ENCODE measurements at places on chromosomes 2 and 18.

- DNase-seq, result no peak
Measured at GRCh38 chr2:156532989-156533388, 96.8 kb downstream of the GPD2 start.

GRCh38 chr2:54478899-54479298 lies 22.8 kb downstream of the SPTBN1 start:
- DNase-seq, result no peak

- DNase-seq, result no peak
Measured at GRCh38 chr2:118903551-118904479, 38.2 kb upstream of the MARCO start.

DNA sequence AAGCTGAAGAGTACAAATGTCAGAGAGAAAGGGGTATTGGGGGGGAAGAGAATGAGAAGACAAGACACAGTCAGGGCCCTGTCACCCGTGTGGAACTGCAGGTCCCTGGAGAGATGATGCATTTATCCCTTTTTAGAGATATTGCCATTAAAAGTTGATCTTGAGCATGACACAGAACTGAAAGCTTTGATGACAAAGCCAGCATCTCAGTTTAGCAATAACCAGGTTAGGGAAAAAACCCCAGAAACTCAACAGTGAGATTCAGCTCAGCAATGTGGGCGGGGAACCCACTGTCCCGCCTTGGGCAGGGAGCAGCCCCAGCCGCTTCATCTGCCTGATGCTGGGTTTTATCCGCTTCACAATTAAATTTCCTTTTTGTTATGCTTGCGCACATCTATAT lies 181.1 kb downstream of the NEDD4L start:
- DNase-seq, result no peak

- no peak for DNase-seq
Measured at GRCh38 chr18:77124452-77124922, 8.1 kb downstream of the MBP start.

- DNase-seq, result no peak
Measured at GRCh38 chr2:19228715-19229114, 129.7 kb downstream of the OSR1 start.

- DNase-seq, result no peak
Measured at GRCh38 chr2:47903781-47904490, 2.4 kb downstream of the FBXO11 start.

DNA sequence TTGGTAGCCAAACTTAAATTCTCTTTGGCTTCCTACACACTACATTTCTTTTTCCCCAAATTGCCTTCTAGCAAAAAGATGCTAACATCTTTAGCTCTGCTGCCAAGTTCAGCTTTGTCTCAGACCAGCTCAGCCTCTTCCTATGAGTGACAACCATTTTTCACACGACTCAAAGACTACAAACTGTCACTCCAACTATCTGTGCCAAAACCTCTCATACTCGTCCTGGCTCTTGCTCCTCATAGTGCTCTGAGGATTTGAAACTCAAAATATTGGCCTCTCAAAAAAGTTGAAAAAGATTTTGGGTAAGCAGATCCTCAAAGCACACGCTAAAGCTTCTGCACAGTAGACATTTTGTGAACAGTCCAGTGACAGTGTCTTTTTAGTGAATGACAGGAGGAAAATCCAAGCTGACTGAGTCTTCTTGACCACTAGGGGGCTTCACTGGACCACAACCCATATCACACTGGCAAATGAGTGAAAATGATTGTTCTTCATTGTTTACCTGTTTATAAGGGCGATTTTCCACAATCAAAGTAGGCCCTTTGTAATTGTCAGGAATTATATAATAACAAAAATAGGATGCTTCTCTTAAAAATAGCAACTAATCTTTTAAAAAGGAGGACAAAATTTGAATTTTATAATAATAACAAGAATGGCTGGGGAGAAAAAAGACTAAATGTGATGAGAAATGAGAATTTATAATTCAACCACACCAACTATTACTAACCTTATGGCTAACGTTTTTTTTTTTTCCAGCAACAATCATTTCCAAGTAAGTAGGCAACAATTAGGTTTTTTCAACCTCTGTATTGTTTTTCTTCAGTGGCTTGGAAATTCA lies 85.5 kb upstream of the PGAP1 start:
- peak; percentile 43 for DNase-seq

- DNase-seq, result no peak
Measured at GRCh38 chr18:58190842-58191530, 147.0 kb downstream of the NEDD4L start.

GRCh38 chr18:13159579-13159978 lies 59.0 kb upstream of the LDLRAD4 start:
- DNase-seq, result peak; percentile 79

DNA sequence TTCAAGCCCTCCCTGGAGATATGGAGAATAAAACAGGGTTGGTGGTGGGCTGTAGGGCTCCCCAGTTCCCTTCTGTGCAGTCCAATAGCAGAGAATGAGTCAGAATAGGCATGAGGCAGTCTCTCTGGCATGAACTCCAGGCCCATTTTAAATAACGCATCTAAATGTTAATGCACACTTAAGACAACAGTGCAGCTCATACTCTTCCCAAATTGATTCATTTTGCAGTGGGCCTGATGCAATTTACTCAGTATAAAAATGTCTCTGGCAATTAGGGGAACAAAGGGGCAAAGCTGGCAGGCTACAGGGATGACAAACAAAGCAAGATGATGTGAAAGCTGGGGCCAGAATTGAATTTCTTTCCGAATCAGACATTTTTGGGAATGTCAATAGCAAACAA lies 402.8 kb downstream of the CLIP4 start:
- no peak for DNase-seq

DNA sequence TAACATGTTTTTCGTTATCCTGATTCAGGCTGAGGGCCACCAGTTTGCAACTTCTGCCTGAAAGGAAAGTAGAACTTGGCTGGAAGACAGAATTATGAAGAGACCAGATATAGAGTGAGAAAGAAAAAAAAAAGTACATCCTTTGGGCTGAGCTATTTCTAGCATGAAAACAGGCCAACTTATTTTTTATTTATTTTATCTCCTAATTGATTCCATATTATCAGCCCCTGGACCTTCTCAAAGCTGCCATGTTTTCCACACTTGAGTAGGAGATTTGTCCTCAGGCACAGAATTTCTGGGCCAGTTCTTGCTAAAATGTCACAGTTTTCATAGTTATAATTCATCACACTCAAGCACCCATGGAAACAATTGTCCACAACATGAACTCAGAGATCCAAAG lies 586.8 kb upstream of the CNTNAP5 start:
- DNase-seq, result no peak

GRCh38 chr18:45962461-45962860 lies 4.7 kb downstream of the EPG5 start:
- DNase-seq, result peak; percentile 68

GRCh38 chr18:24063121-24063731 lies 48.7 kb downstream of the TTC39C start:
- DNase-seq, result peak; percentile 11

GRCh38 chr2:172219201-172219600 lies 116.5 kb upstream of the DLX2 start:
- no peak for DNase-seq

GRCh38 chr2:104872866-104873688 lies 19.2 kb downstream of the POU3F3 start:
- peak; percentile 49 for DNase-seq

- peak; percentile 47 for DNase-seq
Measured at GRCh38 chr2:239278941-239279365, 121.9 kb downstream of the HDAC4 start.

DNA sequence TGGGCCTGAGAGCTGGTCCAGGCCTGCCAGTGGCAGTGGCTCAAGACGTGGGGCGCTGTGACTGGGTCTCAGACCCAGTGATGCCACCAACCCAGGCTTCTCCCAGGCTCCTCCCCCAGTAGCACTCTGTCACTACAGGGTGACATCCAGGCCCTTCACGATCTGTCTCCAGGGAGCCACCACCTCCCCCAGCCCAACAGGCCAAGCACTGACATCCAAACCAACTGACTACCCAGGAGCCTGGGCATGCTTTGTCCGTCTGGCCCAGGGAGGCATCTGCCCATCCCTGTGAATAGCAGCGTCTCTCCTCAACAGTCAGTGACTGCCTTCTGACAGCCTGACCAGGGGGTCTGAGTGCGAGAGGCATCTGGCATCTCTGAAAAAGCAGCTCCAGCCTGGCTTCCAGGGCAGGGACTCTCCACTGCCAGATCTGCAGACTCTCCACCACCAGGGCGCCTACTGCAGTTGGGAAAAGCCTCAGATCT lies 13.0 kb downstream of the TEX44 start:
- no peak for DNase-seq

- DNase-seq, result peak; percentile 79
Measured at GRCh38 chr2:26011990-26012856, 21.7 kb upstream of the RAB10 start.

DNA sequence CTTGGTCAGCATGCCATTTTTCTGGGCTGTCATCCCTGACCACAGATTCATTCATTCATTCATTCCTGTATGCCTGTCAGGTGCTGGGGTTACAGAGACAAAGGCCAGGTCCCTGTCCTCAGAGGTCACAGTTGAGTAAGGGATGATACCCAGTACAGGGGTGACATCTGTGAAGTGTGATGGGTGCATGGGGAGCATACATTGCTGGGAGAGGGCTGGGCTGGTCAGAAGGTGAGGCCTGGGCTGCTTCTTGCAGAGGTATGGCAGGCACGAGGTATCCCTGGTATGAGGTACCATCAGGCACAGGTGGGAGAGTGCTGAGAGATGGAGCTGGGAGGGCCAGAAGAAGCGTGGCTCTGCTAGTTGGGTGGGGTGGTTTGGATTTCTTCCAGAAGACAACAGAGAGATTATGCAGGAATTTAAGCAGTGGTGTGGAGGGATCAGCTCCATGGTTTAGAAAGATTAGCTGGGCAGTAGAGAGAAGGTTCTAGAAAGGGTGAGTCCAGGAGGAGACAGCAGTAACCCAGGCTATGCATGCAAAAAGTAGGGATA lies 181.9 kb upstream of the HAAO start:
- DNase-seq, result no peak

DNA sequence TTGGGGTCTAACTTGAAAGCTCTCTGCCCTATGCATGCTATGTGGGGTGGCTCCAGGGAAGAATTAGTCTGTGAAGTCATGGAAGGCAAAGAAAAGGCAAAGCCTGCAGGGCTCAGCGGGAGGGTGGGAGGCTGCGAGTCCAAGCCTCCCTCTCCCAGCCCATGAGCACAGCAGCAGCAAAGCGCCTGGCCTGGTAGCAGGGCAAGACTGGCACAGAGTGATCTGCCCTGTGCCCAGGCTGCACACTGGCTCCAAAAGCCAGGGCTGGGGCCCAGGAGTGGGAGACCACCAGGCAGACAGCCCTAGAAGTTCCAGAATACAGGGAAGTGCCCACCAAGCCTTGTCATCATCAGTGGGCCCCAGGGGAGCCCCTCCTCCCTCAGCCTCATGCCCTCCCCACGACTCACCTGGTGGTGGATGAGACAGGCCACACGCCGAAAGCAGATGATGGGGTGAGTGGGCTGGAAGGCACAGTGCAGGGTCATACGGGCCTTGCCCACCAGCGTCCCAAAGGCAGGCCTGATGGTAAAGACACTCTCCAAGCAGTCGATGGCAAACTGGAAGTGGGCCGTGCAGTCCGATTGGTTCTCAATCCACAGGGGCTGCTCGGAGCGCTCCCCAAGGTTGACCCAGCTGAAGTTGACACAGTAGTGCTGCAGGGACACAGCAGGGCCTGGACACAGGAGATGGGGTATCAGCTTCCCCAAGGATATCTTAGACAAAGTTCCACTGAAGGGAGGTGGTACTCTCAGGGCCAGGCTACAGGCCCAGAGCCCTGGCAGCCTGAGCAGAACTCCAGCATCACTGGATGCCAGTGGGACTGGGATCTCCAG lies 12.1 kb downstream of the CFAP65 start:
- no peak for DNase-seq

DNA sequence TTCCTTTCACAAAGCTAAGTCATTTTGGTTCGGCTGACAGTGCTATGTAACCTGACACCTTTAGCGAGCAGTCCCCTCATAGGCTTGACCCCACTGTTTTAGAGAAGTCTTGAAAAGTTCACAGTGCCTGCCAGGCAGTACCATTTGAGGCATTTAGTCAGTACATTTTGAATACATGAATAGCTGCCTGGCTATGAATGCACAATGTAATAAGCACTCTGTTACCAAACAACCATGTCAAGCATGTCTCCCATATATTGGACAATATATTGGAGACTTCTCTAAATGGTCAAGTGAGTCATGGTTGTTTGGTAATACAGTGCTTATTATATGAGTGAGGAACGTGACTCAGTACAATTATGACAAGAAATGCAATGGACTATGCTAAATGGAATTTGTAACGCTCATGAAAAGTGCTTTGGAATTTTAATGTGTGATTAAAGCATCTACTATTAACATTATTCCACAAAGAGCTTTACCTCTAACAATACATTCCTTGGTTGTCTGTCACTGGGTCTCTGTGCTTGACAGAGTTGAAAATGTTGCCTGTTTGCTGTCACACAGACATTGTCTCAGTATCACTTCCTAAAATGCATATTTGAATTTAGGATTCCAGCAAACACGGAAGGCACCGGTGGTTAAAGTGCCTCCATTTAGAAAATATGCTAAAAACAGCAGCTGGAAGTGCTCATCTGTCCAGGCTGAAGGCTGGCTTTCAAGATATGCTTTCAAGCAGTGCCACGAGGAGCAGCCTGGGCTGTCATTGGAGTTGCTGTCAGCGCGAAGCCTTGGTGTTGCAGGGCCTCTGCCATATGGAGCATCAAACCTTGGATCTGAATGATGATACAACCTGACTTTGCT lies 458.6 kb downstream of the FBXO15 start:
- peak; percentile 82 for DNase-seq

DNA sequence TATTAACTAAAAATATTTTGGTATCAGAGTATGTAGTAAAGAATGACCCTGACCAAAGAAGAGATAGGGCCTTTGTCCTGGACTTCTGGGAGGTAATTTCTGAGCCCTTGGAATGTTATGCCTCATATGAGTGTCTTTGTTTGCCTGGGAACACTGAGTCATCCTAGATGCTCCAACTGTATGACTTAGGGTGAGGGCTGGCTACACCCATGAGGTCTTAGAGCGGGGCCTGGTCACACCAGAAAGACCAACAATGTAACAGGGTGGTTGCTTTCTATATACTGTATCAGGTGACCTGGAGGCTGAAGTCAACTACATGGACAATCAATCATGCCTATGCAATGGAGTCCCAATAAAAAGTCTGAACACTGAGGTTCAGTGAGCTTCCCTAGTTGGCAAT lies 253.1 kb downstream of the MBD2 start:
- DNase-seq, result no peak

All from fibroblast of villous mesenchyme (primary cell).